M059J (cell line): ENCODE measurements at places on chromosomes 2 and 18. TPM values are rescaled to one million over a fixed set of nuclear protein-coding genes. Genes with fewer than 3 reads are reported as not detected.

- no peak for DNase-seq
Observed at GRCh38 chr18:70124139-70124538, 81.3 kb downstream of the RTTN start.

DNA sequence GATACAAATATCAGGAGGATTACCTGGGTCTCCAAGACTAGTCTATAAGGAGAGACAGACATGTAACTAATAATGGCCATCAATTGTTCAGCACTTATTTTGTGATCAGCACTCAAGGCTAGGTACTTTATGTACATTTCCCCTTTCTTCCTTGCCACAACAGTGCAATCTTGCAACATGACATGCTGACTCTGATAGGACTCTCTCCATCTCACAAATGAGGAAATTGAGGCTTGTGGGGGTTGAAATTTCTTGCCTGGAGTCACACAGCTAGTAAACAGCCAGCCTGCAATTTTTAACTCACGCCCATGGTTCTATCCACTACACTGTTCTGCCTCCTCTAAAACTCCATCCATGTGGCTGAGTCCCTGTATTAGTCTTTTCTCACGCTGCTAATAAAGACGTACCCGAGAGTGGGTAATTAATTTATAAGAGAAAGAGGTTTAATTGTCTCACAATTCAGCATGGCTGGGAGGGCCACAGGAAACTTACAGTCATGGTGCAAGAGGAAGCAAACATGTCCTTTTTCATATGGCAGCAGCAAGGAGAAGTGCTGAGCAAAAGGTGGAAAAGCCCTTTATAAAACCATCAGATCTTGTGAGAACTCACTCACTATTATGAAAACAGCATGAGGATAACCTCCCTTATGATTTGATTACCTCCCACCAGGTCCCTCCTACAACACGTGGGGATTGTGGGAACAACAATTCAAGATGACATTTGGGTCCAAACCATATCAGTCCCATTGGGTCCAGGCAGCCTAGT is 302.4 kb downstream of the PLCL1 start:
- no peak for DNase-seq

- no peak for DNase-seq
Observed at GRCh38 chr2:135802350-135802749, 34.6 kb downstream of the LCT start.

DNA sequence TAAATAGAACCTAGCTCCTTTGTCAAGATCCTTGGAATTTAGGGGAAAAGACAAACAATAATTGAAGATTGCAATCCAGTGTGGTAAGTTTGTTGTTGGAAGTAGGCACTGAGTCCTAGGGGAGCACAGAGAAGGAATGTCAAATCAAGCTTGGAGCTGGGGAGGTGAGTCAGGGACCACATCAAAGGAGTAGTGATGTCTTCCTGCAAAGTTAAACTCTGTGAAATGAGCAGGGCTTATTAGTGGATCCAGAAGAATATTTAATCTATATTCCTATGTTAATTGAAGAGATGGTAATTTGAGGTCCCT is 41.7 kb upstream of the NABP1 start:
- DNase-seq = peak; percentile 94

DNA sequence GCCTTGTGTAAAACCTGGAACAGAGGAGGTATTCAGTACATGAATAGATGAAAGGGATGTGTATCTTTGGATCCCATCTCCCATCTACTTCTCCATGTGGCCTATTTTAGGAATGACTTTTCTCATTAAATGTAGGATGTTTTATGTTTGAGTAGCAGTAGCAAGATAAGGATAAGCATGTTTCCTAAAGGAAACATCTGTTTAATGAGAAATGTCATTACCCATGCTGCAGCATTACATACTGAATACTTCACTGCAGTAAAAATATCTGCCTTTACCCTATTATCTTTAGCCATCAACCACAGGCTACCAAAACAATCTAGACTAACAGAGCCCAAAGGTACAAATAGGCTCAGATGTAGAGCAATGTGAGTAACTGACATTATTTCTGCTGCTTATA is 419.2 kb upstream of the CYRIA start:
- DNase-seq = no peak

- DNase-seq = no peak
Observed at GRCh38 chr2:179675435-179675834, 186.0 kb downstream of the ZNF385B start.

DNA sequence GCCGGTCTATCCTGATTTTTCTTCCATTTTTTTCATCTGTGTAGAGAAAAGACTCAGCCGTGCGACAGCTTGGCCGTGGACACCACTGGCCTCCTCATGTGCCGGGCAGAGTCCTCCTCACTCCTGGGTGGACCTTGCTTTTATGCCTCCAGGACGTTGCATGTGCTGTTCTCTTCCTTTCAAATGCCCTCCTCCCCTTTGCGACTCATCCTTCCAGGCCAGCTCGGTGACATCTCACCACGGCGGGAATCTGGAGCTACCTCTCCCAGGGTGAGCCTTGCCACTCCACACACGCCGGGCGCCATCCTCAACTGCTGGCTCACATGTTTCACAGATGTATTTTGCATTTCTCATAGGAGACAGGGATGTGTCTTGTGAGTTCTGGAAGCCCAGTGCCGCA is 198.5 kb upstream of the HDAC4 start:
- no peak for DNase-seq

DNA sequence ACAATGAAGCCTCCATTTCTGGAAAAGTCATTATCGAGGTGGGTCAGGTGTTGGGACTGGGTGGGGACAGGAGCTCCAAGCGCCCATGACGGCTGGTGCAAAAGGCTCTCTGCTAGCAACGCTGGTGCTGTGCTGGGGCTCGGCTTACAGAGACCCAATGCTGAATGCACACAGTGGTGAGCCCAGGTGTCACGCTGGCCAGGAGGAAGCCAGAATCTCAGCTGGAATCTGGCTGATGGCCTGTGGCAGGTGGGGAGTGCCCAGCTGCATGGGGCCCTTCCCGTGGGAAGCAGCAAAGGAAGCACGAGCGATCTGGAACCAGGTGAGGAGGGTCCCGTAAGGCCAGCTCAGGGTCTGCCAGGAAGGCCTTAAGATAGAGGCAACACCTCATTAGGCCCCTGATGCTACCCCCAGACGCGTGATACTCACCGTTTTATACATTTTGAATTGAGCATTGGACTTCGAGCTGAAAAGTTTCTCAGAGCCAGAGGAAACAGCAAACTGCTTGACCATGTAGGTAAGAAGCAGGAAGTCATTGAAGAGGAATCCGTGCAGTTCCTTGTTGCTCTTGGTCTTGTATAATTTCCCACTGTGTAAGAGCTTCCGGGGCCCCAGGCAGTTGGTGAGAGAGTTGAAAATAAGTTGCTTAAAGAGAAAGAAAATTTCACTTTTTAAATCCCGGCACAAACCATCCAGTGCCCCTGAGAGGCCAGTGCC is 34.7 kb downstream of the FAM228A start:
- DNase-seq = peak; percentile 4

DNA sequence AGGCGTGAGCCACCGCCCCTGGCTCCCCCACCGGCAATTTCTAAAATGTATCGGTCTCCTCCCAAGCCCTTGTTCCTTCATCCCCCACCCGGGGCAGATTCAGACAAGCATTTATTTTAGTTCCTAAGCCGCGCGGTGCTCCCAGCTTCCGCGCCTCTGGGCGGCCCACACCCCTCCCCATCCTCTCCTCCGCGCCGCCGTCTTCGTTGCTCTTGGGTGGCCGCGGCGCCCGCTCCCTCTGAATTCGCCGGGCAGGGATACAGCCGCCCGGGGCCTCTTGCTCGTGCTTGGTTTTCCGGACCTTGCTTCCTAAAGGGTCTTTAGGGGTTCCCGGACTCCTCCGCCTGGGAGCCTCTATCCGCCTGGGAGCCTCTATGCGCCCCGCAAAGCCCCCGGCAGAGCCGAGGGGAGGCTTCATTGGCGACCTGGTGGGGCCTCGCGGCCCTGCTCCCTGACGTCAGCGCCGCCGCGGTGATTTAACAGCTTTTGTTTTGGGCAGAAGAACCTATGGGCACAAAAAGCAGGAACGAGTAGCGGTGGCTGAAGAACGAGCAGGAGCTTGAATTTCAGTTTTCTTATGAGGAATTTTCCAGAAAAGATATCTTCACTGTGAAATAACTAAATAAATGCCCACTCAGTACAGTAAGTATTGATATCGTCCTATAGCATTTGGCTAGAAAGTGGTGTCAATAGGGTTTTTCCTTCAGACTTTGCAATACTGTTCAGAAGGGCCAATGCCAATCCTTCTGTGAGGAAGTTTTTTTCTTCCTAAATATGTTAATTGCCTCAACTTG is 37.3 kb downstream of the PRKRA start:
- peak; percentile 79 for DNase-seq

DNA sequence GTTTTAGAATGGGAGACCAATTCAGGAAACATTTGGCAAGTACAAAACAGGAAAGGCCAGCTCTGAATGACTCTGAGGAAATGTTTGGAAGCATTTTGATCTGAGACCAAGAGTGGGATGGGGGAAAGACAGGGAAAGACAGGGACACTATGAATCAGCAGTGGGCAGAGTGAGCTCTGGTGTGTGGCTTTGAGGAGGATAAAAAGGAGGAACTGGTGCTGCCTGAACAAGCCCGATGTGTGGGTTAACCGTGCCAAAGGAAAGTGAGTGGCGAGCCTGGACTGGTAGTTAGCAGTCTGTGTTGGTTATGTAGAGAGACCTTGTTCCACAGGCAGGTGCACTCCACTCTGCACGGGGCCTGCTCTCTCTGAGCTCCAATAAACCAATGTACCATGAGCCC is 5.3 kb downstream of the MFSD6 start:
- no peak for DNase-seq

DNA sequence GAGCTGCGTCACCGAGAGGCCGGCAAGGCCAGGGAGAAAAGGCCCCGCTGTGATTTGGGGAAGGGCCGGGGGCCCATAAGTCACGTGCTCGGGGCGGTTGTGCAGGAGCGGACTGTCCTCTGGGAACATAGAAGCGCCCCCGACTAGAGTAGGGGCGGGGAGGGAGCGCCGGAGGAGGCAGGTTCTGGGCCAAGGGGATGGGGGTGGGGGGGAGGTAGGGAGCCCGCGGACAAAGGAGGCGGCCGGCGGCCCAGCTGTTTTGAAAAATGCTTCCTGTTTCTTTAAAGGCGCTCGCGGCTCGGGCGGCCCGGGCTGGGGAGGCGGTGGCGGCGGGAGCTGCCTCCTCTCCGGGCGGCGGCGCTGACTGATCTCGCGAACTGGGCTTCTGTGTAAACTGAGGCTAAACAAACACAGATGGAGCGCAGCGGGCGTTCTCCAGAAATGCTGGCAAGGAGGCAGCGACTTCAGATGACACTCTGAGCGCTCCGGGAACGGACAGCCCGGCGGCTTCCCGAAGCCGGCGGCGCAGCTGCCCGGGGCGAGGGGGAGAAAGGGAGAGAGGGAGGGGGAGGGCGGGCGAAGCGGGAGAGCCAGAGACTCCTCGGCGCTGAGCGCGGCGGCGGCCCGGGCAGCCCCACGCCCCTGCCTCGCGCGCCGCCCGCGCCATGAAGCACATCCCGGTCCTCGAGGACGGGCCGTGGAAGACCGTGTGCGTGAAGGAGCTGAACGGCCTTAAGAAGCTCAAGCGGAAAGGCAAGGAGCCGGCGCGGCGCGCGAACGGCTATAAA is at the start of gene ATOH8:
TSS of gene ATOH8 (plus strand) at position 467 of the 788 bp plus-strand sequence. CDS start at position 666, 199 bp downstream.
- DNase-seq = peak; percentile 54

DNA sequence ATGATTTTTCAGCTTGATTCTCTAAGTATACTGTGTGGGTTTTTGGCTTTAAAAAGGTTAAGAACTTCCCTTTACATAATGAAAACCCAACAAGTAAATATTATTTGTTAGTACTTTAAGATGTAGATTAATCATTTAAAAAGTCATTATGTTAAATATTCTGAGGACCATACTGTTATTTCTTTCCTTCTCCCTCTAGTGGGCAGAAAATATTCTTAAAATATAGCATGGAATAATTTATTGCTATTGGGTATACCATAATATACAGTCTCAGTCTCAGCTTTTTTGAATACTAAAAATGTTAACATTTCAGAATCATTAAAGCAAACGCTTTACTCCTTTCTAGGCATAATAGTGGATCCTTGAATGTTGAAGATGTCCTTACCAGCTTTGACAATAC is 28.1 kb downstream of the CAMKMT start:
- DNase-seq = no peak

- DNase-seq = no peak
Observed at GRCh38 chr2:233402346-233402745, 48.1 kb downstream of the DGKD start.

- DNase-seq = no peak
Observed at GRCh38 chr2:238134393-238134785, 4.1 kb upstream of the KLHL30 start.

- DNase-seq = no peak
Observed at GRCh38 chr18:59159986-59160385, 20.3 kb downstream of the SEC11C start.

GRCh38 chr2:109400102-109400501 is 213.7 kb downstream of the SEPTIN10 start:
- DNase-seq = no peak

DNA sequence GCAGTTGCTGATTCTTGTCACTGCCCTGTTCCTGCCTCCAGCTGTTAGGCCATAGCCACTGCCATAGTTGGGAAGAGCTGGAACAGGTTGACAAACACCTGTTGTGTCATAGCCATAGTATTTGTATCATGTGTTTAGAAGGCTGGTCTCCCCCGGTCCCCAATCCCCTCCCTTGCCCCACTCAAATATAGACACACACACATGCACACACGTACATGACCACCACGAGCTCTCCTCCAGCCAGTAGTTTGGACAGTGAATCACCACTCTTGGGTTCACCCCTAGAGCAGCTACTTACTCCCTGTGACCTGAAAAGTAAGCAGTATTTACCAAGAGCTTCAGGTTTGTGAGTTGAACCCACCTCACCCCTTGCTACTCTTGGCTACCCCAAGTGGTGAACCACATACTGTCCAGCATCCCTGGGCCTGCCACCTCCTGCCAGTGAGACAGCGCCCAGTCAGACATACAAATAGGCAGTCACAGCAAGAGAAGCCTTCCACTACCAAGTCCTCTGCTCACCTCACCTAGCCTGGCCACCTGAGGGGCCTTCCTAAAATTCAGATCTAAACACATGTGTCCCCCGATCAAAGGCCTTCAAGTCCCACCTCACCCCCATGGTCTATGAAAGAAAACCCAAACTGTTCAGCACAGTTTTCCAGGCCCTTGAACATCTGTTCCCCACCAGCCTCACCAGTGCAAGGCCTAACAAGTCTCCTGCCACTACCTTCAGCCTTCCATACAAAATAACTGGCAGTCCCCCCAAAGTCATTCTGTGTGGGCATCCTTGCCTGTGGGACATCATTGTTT is 7.1 kb downstream of the PCBP1 start:
- no peak for DNase-seq

GRCh38 chr2:192128655-192129054 is 66.1 kb downstream of the TMEFF2 start:
- DNase-seq = peak; percentile 12

- DNase-seq = no peak
Observed at GRCh38 chr2:239693761-239694415, 293.1 kb upstream of the HDAC4 start.

DNA sequence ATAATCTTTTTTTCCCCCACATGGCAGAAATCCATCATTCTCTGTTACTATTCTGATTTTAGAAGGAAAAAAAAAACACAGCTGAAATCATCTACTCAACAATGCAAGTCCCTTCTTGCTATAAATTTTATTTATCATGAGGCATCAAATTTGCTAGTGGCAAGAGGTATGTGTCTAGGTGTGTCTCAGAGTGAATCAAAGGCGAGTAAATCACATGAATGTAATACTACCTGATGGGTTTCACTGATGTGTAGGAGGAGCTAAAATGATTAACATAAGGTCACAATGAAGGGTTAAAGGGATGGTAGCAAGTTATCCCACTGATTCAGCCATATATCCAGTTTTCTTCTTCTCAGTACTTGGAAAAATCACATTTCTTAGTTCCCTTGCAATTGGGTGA is 24.5 kb upstream of the PELI1 start:
- DNase-seq = no peak

Gene IL36A
- not detected in 2 replicates for total RNA-seq

Gene ZC3H6
- 2.0 and 3.5 TPM in 2 replicates for total RNA-seq

Gene IGFBP5
- 677 and 1,398 TPM in 2 replicates for total RNA-seq

Gene RAB6D
- not detected in 2 replicates for total RNA-seq

Gene CFC1
- total RNA-seq = not detected in 2 replicates

Gene STPG4
- 1.0 TPM in 1 of 2 replicates, not detected in the other for total RNA-seq
